Activated CD4-positive, alpha-beta T cell treated with anti-CD3 and anti-CD28 coated beads, Interleukin-2, amount 10 ng/mL, durations not matched to agents 7 days and 5 days (primary cell): ENCODE measurements at places on chromosomes 2 and 18. TPM values are rescaled to one million over a fixed set of nuclear protein-coding genes. Genes with fewer than 3 reads are reported as not detected.

The WNT10A gene
- 0.10 TPM for total RNA-seq

DNA sequence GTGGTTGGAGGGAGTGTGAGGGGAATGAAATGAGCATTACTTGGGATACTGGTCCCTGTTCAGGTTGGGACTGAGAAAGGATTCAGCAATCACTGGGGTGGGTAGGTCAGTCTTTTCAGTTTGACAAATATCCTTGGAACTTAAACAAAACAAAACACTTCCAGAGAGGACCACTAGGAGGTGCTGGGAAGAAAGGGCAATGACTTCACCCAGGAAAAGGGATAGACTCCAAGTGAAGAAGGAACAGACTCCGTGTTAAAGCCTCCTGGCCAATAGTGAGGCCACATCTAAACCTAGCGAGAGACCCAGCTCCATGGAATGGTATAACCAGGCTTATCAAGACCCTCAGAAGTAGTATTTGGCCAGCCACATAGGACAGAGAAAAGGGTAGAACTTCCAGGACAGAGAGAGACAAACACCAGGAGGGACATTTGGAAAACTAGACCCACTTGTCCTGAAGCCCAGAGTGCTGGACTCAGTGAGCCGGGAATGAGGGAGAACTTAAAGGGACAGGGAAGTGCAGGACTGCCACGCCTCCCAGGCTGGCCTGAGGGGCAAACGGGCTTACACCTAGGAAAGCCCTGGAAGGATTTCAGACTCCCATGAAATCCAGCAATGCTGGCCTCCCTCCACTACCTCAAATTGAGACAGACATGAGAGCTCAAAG lies 19.6 kb upstream of the KCNG3 start:
- peak; percentile 30 for DNase-seq
- H3K4me3 ChIP-seq: no peak overlapping the region
- no peaks in the 10 kb centered on the region for H3K36me3 ChIP-seq
- no peaks in the 10 kb centered on the region for H3K27me3 ChIP-seq
- no peak overlapping the region for H3K27ac ChIP-seq
- peaks cover 10% of the 10 kb centered on the region for H3K4me1 ChIP-seq

- H3K4me1 ChIP-seq: peaks cover 63% of the 10 kb centered on the region
- H3K36me3 ChIP-seq: peaks cover 15% of the 10 kb centered on the region
- H3K27me3 ChIP-seq: no peaks in the 10 kb centered on the region
- H3K27ac ChIP-seq: peak overlapping the region; percentile 78
- DNase-seq: no peak
- H3K4me3 ChIP-seq: peak overlapping the region; percentile 67
Observed at GRCh38 chr2:64987001-64987955, 1.9 kb upstream of the SLC1A4 start.

DNA sequence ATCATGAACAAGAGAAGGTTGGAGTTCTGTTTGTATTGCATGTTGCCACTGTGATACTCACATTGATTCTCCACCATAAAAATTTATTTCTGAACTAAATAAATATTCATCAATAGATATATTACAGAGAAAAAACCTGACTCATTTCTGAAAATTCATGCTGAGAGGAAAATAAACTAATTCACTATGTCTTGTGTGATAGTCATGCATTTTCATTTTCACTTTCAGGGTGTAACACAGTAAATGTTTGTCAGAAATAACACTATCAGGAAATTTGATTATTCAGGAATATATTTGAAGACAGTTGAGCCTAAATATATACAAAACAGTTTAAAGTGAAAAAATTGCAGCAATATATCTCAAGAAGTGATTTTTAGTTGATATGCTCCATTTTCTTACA lies 335.2 kb downstream of the KCNJ3 start:
- H3K36me3 ChIP-seq: no peaks in the 10 kb centered on the region
- no peaks in the 10 kb centered on the region for H3K4me1 ChIP-seq
- H3K4me3 ChIP-seq: no peak overlapping the region
- no peak overlapping the region for H3K27ac ChIP-seq
- no peak for DNase-seq

The WNT6 gene
- total RNA-seq: not detected

The TEX44 gene
- not detected for total RNA-seq

DNA sequence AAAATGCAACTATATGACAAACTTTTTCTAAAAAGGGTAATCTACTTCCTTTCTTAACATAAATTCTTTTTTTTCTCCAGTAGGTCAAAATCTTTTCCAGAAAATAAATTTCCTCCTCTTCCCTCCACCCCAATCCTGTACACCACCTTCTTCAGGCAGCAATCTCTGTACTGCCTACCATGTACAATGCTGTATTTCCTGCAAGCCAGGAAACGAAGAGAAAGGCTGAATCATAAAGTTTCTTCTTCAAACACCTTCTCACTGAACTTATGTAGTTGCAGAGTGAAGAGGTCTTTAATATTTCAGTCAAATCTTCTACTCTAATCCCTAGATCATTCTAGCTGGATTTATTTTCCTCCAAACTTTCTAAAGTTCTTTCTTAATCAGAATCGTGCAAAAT lies 18.2 kb upstream of the C2orf66 start:
- peaks cover 12% of the 10 kb centered on the region for H3K4me1 ChIP-seq
- H3K27me3 ChIP-seq: no peaks in the 10 kb centered on the region
- H3K36me3 ChIP-seq: peaks cover 28% of the 10 kb centered on the region
- no peak for DNase-seq
- H3K27ac ChIP-seq: no peak overlapping the region

DNA sequence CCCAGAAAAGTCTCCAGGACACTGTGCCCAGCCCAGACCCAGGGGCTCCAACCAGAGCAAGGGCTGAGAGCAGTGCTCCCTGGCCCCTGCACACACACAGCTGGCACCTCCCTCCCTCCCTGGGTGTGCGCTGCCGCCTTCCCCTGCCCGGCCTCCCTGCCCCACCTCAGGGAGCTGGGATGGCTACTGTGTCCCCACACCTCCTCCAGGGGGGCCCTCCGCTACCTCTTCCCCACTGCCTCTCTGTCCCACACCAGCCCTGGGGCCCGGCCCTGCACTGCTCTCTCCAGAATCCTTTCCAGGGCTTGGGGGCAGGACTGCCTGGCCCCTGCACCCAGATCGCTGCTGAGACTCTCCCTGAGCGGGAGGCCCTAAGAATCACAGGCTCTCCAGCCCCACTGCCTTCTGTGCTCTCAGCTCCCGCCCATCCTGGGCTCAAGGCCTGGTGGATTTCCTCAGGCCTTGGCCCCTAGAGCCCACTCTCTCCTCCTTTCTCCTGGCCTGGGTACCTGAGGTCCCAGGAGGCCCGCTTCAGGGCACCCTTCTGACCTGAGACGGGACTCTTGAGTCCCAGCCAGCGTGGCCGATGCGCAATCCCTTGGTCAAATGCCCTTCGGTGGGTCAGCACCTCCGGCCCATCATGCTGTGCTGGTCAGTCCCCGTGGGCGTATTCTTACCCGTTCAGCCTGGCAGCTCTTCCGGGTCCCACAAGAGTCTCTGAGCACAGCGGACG lies 276.8 kb upstream of the HDAC4 start:
- peaks cover 18% of the 10 kb centered on the region for H3K27me3 ChIP-seq
- no peak for DNase-seq
- H3K4me3 ChIP-seq: no peak overlapping the region
- H3K4me1 ChIP-seq: no peaks in the 10 kb centered on the region

DNA sequence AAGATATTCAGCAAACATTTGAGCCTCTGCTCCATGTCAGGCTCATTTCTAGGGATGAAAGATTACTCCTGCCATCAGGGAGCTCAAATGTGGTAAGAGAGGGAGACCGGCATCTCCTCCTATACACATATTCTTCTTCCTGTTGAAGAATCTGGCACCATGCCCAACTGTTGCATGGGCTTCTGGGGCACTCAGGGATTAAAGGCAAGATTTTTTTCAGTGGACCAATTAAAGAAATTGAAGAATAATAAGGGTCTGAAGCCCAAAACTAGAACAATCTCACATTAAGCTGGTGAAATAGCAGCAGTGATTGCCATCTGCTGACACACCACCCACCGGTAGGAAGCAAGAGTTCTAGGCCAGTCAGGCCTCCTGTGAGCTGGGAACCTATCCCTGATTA lies 145.4 kb upstream of the LYPD6 start:
- H3K27ac ChIP-seq: no peak overlapping the region
- H3K27me3 ChIP-seq: no peaks in the 10 kb centered on the region

DNA sequence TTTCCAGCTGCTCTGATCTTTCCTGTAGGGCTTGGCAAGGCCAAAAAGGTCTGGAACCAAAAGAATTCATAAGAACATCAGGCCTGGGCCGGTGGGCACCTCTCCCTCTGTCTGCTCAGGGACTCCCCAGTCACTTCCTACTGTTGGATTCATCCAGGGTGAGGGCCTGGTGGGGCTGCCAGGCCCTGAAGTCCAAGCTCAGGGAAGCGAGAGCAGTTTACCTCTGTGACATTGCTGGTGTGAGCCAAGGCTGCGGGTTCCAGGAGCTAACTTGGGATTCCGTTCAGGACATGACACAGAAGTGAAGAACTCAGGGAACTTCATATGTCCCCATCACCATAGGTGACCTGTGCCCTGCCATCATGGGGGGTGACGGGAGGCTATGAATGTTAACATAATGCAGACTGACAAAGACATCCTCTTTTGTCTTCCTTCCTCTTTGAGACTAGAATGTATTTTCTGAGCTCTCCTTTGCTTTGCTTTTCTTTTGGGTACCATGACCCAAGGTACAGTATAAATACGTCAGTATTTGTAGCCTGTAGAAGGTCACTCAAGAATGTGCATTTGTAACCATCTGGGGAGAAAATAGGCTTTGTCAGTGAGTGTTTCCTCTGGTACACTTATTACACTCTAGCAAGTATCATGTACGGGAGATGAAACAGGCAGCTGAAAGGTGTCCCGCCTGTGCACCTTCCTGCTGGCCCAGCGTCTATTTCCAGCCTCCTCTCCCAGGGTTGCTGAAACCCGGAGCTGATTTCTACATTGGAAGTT lies 130.5 kb upstream of the SLC1A4 start:
- H3K27ac ChIP-seq: no peak overlapping the region
- H3K4me1 ChIP-seq: peaks cover 16% of the 10 kb centered on the region
- peaks cover 6% of the 10 kb centered on the region for H3K27me3 ChIP-seq
- H3K4me3 ChIP-seq: no peak overlapping the region
- no peaks in the 10 kb centered on the region for H3K36me3 ChIP-seq
- DNase-seq: no peak

- DNase-seq: no peak
- H3K27ac ChIP-seq: no peak overlapping the region
- H3K4me1 ChIP-seq: peaks cover 13% of the 10 kb centered on the region
- no peak overlapping the region for H3K4me3 ChIP-seq
- H3K27me3 ChIP-seq: peaks cover 2% of the 10 kb centered on the region
Observed at GRCh38 chr2:218431878-218432277, 13.0 kb downstream of the VIL1 start.

GRCh38 chr2:232418466-232419244 lies 12.0 kb downstream of the ALPG start:
- H3K27ac ChIP-seq: no peak overlapping the region
- H3K4me3 ChIP-seq: no peak overlapping the region
- no peak for DNase-seq
- H3K4me1 ChIP-seq: peaks cover 9% of the 10 kb centered on the region

GRCh38 chr2:69424419-69424818 lies 12.8 kb downstream of the NFU1 start:
- H3K36me3 ChIP-seq: no peaks in the 10 kb centered on the region
- DNase-seq: no peak
- H3K27ac ChIP-seq: no peak overlapping the region
- H3K4me1 ChIP-seq: no peaks in the 10 kb centered on the region
- no peaks in the 10 kb centered on the region for H3K27me3 ChIP-seq
- no peak overlapping the region for H3K4me3 ChIP-seq

The CRYGC gene
- total RNA-seq: not detected

- no peak overlapping the region for H3K4me3 ChIP-seq
- no peak overlapping the region for H3K27ac ChIP-seq
- no peak for DNase-seq
- H3K27me3 ChIP-seq: no peaks in the 10 kb centered on the region
Observed at GRCh38 chr2:227971619-227972230, 100.3 kb downstream of the DAW1 start.

GRCh38 chr2:157777427-157777826 lies 98.7 kb downstream of the ACVR1 start:
- H3K4me1 ChIP-seq: peaks cover 10% of the 10 kb centered on the region
- no peak overlapping the region for H3K4me3 ChIP-seq
- no peak overlapping the region for H3K27ac ChIP-seq
- peak; percentile 70 for DNase-seq
- no peaks in the 10 kb centered on the region for H3K27me3 ChIP-seq

DNA sequence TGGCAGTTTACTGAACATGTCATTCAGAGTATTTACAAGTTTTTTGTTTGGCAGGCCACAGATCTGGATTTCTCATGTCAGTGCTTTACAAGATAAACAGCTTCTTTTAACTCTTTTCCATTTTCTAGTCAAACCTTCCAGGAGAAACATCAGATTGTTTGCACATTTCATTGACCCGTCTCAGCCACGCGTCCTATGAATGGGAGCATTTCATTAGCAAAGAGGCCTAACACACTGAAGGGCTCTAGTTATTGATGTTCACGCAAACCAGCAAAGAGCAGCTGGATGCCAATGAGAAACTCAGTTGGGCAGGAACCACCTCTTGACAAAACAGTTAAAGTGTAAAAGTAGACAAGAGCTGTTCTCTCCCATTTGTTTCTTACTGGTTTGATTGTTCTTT lies 29.2 kb upstream of the MFF start:
- no peak overlapping the region for H3K4me3 ChIP-seq
- no peak overlapping the region for H3K27ac ChIP-seq
- no peaks in the 10 kb centered on the region for H3K27me3 ChIP-seq
- DNase-seq: no peak
- H3K36me3 ChIP-seq: no peaks in the 10 kb centered on the region

- H3K4me3 ChIP-seq: no peak overlapping the region
- DNase-seq: no peak
Observed at GRCh38 chr2:47336259-47337238, 66.4 kb upstream of the MSH2 start.

The ALPI gene
- total RNA-seq: not detected

- H3K36me3 ChIP-seq: peaks cover 11% of the 10 kb centered on the region
- H3K27ac ChIP-seq: no peak overlapping the region
- H3K4me3 ChIP-seq: no peak overlapping the region
Observed at GRCh38 chr2:232134939-232135338, 173.4 kb downstream of the DIS3L2 start.

The PDCD1 gene
- total RNA-seq: 4.7 TPM
